ENCODE measurements at places on chromosomes 2 and 18.

- no peak for DNase-seq
These were observed 53.0 kb downstream of the ICOS start for GRCh38 chr2:203989521-203989920.

- DNase-seq = peak; percentile 10
These were observed 19.2 kb upstream of the TMEM177 start for GRCh38 chr2:119659601-119660342.

DNA sequence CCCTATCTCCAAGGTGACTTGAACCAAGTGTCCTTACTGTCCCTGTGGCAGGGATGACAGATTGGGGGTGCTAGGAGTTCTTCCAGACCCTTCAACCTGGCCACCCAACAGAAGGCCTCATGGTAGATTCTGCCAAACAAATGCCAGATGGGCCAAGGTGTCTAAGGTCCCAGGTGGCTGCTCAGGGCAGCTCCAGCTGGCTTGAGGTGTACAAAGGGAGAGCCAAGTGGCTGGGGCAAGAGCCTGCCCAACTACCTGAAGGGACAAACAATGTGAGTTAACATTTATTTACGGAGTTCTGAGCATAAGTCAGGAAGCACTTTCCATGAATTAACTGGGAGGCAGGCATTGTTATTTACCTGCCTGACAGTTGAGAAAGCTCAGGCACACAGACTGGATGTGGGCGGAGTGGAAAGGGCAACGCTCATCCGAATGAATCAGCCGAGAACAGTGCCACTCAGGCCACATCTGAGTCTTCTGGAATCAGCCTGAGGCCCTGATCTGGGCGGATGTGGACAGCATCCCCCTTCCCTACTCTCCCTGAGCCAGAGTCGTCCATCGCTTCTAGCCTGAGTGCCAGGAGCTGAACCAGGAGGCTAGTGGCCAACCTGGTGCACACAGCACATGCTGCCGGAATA, 4.4 kb upstream of the KCNIP3 start:
- no peak for DNase-seq

GRCh38 chr2:75210409-75210808, 11.1 kb upstream of the TACR1 start:
- DNase-seq = no peak

- DNase-seq = no peak
These were observed 377.2 kb upstream of the LRATD1 start for GRCh38 chr2:14255135-14255820.

DNA sequence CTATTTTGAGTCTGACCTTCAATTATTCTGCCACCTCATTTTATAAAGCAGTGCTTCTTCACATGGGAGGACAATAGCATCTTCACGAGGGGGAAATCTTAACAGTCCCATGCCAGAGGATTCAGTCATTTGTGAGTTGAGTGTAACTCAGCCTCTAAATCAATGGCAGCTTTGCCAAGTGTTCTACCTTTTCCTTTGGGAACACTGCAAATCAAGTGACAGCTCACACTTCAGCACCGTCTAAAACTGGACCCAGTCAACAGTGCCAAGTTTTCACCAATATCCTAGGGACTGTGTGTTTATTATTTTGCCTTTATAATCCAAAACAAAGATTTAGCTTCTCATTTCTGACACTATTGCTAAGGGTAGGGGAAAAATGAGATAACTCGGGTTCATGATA, 133.6 kb downstream of the FIGN start:
- no peak for DNase-seq

DNA sequence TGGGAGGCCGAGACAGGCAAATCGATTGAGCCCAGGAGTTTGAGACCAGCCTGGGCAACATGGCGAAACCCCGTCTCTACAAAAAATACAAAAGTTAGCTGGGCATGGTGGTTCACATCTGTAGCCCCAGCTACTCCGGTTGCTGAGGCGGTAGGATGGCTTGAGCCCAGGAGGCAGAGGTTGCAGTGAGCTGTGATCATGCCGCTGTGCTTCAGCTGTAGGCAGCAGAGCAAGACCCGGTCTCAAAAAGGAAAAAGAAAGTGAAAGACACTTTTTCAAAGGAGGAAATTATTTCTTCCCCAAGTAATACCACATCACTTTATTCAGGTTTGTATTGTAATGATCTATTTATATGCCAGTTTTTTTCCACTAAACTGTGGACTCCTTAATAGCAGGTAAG, 35.7 kb upstream of the TAF4B start:
- no peak for DNase-seq

- DNase-seq = no peak
These were observed 106.0 kb downstream of the DTNB start for GRCh38 chr2:25567406-25567805.

DNA sequence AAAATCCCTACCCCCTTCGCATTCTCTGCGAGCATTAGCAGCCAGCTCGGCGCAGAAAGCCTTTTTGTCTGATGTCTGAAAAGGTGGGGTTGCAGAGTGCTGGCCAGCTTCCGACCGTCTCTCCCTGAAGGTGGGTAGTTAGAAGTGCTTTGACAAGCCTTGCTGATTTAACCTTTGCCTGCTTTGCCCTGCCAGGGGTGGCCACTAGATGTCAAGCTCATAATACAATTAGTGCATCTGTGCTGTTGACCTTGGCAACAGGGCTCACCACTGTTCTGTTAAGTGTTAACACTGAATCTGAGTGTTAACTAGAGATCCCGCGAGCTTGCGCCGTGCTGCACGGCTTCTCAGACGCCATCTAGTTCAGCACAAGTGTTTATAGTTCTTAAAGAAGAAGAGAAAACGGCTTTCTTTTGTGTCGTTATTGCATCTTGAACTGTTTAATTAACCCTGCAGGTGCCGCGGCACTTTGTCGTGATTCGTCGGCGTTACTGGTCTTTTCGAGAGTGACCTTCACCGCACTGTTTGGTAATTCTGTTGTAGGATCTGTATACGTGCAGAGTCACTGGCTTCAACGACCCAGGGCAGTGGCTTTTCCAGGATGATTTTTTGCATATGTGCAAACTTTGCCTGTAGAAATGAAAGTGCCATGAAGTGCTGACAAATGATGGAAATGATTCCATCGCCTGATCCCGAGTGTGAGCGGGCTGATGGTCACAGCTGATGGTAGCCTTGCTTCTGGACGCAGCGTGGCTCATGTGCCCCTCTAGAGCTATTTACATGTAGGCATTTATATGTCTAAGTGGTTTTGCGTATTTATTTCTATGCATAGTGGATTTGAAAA, 5.5 kb downstream of the SALL3 start:
- no peak for DNase-seq

GRCh38 chr2:74439803-74440377, 1.8 kb downstream of the RTKN start:
- no peak for DNase-seq

DNA sequence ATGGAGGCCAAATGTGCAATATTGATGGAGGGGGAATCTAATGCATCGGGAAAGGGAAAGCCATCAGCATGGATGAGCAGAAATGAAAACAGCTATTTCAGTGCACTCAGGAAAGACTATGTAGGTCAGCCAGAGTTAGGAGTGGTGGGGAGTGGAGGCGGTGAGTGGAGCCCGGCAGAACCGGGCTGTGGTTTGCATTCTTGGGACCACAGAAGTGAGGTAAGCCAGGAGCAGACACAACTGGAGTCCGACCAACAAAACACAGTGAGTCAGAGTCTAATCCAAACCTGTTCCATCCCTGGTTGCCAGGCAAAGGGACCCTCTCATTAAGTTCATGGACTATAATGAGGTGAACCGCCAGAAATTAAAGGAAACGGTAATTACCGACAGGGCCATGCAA, 61.1 kb upstream of the RAB12 start:
- DNase-seq = no peak

GRCh38 chr18:33232318-33232626, 208.2 kb downstream of the CCDC178 start:
- DNase-seq = no peak

- DNase-seq = no peak
These were observed 116.6 kb downstream of the HDAC4 start for GRCh38 chr2:239283961-239284795.

GRCh38 chr2:53970724-53971602, at the start of gene PSME4:
TSS of gene PSME4 (minus strand) at chr2:53970993. CDS start at chr2:53970784, 209 bp downstream.
- DNase-seq = peak; percentile 80

GRCh38 chr2:42153944-42154581, 15.1 kb upstream of the EML4 start:
- no peak for DNase-seq

- no peak for DNase-seq
These were observed 635 bp upstream of the ADRA2B start for GRCh38 chr2:96116879-96117533.

- no peak for DNase-seq
These were observed 59.1 kb downstream of the ARL4C start for GRCh38 chr2:234437642-234438304.

DNA sequence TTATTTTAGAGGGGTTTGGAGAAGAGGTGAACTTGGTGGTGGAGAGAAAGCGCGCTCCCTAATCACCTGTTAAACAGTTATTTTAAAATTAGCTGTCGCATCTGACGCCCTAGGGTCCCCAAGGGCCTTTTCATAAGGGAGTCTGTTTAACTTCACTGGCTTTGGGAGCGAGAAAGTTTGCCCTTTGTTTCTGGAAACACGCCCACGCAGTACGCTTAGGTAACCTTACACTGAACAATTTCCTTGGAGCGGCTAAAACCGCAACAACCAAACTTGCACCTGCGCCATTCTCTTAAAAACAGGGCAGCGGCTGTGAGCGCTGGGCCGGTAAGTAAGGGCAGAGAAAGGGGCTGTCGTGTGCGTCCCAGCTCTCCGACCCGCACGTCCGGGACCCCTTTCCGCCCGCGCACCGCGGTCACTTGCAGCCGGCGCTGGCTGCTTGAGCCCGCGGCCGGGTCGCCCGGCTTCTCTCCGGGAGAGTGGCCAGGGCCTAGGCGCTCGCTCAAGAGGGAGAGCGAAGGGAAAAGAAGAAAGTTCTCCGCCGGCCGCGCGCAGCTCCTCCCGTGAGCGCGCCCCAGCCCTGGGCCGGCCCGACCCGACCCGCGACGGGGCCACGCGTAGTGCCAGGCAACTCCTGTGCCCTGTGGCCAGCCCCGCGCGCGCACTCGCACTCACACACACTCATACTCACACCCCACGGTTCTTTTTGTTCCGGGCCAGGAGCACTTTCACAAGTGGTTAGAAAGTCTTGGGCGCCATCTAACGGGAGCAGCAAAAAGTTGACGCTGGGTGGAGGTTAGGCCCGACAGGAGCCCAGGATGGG, 19.2 kb downstream of the POU3F3 start:
- DNase-seq = no peak

DNA sequence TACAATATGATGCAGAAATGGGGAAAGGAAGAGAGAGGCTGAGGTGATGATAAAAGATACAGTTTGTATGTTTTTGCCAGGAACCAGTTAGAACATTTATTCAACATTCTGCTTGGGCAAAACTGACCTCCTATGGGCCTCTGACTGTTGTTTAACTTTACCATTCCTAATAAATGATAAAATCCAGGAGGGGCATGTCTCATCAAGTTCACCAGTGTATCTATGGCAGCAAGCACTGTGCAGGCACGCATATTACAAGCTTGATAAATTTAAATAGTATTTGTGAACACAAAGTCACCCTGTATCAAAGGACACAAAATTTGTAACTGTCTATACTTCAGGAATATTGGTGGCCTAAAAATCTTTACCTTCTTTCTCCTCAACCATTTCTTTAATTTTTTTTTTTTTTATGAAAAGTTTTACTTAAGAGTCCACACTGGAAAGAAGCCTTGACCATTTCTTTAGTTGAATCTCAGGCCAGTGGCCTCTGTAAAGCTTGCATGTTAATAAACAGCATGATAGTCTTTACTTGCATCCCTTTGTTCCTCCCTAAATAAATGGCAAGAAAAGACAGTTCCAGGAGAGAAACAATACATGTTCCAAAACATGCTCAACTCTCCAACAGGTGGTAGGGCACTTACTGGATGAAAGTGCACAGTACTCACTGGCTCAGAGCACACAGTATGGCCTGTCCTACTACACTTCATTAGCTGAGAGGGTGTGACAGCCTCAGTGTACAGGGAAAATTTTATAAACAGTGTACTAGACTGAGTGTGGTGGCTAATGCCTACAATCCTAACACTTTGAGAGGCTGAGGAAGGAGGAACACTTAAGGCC, 52.3 kb downstream of the SOS1 start:
- DNase-seq = no peak

- no peak for DNase-seq
These were observed 12.1 kb downstream of the EIF4E2 start for GRCh38 chr2:232562515-232563151.

DNA sequence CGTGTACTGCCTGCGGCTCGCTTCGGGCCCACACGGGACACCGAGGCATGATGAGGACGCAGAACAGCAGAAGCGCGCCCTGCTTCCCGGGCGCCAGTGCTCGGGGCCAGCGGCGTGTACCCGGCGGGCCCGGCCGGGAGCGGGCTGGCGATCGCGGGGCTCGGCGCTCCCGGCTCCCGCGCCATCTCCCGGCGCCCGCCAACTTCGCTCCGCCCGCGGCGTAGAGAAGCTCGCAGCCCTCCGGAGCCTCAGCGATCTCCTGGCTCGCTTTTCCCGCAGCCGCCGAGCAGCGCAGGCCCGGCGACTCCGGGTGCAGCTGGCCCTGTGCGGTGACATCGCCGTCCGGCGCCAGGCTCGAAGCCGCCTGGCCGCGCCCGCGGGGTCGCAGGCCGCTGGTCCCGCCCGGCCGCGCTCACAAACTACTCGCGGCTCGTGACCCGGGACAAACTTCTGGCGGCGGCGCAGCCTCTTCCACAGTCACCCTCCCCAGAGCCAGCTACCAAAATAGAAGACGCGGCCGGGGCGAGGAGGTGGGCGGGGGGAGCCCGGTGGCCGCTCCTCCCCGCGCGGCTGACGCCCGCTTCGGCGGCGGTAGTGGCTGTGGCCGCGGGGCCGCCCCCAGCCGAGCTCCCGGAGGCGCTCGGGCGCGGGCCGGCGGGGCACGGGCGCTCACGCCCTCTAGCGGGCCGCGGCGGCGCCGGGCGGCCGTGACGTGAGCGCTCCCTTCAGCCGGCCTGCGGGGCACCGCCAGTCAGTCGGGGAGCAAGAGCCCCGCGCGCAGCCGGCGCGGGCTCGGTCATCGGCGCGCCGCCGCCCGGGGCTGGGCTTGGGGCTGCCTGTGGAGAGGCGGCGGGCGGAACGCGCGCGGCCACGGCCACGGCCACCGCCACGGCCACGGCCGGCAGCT, at the start of gene PTPRM:
TSS of gene PTPRM (plus strand) at position 750 of the 907 bp plus-strand sequence. CDS start 503 bp downstream, outside the sequence.
- no peak for DNase-seq

DNA sequence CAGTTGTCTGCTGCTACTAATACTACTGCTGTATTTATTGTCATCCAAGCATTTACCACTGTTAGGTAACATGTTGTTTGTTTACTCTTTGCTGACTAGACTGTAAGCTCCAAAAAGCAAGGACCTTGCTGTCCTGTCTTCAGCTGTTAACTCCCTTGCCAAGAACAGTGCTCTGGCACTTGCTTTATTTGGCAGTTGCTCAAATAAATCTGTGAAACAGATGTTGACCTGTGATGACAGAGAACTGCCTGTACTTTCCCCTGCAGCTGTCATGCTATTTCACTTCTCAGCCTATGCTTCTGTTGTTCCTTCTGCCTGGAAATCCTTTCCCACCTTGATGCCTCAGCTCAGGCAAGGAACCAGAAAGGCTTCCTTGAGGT, 181.2 kb downstream of the ATAD2B start:
- no peak for DNase-seq
